ENCODE measurements at places on chromosomes 2 and 18.

- no peak for DNase-seq
These were observed 37.0 kb upstream of the ATIC start for GRCh38 chr2:215274829-215275228.

DNA sequence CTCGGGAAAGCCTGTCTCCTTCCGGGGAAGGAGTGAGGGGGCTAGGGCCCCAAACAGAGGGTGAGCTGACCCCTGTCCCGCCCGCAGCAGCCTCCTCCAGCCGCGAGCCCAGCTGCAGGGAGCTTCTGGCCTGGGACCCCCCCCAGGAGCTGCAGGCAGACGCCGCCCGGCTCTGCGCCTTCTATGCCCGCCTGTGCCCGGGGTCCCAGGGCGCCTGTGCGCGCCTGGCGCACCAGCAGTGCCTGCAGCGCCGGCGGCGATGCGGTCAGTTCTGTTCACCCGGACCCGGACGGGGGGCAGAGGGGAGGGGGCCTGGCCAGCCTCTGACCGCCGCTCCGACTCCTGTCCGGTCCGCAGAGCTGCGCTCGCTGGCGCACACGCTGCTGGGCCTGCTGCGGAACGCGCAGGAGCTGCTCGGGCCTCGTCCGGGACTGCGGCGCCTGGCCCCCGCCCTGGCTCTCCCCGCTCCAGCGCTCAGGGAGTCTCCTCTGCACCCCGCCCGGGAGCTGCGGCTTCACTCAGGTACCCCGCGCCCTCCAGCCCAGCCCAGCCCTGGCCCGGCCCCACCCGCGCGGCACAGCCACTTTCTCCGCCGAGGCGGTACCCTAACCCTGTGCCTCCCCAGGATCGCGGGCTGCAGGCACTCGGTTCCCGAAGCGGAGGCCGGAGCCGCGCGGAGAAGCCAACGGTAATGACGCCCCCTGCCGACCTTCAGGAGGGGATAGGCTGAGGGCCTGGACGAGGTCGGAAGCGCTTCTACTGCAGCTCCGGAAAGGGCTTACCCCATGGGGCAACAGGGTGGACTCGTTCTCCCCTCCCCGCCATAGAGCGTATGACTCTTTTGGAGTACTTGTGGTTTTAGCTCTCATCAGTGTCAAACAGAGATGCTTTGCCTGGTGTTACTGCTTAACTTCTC lies 2.0 kb upstream of the CHRND start:
- peak; percentile 51 for DNase-seq

DNA sequence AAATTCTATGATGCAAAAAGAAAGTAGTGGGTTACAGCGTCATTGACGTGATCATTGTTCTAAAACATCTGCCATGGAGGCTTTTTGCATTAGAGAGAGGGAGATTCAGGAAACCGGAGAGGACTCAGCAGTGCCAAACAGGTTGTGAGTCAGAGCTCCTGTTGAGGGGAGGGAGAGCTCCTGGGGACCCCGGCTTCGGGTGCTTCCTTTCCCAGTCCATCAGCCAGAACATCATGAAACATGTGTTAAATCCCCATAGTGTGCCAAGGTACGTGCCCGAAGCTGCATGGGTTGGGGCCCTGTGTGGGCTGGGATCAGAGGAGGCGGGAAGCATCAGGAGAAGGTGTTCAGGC lies 791 bp upstream of the CYRIA start:
- DNase-seq, result peak; percentile 17

DNA sequence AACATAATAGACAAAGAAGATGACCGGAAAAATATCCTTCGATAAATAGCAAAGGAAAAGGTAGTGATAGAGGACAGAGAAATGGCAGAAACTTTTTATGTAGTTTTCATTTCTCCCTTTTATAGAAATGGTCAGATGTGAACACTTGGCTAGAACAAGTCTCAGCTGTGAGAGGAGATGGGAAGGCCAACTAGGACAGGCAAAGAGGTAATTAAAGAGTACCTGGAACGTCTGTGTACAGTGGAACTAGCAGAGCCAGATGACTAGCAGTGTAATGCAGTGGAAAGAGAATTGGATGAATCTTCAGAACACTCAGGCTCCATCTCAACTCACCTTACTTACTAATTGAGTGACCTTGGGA lies 69.2 kb downstream of the NABP1 start:
- no peak for DNase-seq

DNA sequence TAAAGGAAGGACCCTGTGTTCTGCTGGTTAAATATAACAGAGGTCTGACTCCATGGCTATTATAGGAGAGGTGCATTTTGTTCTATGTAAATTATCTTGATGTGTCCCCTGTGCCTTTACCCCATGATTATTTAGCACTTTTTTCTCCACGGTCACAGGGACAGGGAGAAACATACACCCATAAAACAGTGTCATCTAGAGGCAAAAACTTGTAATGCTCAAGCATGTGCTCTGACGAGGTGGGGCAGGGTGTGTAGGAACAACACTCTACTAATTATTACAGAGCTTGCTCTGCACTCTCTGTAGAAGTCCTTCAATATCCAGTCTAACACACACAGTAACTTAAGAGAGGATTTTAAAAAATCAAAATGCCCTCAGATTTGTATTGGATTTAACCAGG lies 187.9 kb downstream of the NEDD4L start:
- DNase-seq, result no peak
